C1 segment of cervical spinal cord (tissue), 14 donors: ENCODE measurements at places on chromosomes 7 and 10.
A peak's percentile ranks its signal among the peaks of the same experiment; 100 is the strongest.

DNA sequence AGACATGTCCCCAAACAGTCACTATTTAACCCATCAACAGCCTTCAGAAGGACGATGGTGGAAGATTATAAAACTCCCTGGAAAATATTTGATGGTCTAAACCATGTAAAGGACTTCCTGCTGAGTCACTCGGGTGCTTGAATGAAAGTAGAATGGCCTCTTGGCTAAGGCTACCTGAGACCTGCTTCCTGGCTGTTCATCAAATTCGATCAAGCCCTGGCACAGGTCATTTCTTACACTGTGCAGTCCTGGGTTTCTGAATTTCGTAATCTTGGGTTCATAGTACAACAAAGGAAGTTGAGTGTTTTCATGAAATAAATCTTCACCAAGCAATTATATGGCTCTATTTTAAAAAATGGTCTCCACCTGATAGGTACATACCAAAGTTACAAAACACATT, 260.3 kb upstream of the RNF32 start:
- DNase-seq, result no peak

GRCh38 chr7:26409661-26410547, 118.2 kb downstream of the SNX10 start:
- no peak for DNase-seq

DNA sequence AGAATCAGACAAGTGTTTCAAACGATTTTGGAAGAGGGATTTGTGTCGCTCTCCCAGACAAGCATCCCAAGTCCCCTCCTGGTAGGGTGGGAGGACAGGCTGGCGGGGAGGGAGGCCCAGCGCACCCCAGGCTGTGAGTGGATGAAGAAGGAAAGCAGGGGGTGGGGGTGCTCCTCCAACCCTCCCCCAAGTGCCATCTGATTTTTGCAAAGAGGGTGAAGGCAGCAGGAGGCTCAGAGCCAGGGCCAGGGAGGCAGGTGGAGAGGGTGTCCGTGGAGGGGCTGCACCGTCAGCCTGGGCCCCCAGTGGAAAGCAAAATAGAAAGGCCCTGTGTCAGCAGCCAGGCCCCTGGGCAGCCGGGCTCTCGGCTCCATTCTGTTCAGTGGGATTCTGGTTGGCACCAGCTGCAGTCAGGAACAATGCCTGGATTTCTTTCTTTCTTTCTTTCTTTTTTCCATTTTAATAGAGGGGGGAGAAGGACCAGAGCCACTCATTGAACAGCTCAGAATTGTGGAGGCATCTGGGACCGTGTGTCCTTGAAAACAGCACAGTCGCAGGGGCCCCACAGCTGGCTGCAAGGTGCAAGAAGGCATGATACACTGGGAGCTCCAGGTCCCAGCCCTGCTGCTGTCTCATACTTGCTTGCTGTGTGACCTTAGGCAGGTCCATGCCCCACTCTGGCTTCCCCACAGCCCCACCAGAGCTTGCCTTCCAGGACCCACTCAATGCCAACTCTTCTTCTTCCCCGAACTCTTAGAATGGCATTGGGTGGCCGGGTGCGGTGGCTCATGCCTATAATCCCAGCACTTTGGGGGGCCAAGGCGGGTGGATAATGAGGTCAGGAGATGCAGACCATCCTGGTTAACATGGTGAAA, 7.1 kb upstream of the ZMIZ1 start:
- no peak for DNase-seq

- peak; percentile 9 for DNase-seq
Measured at GRCh38 chr10:132942101-132943057, at the start of gene CFAP46. TSS of gene CFAP46 (minus strand) at chr10:132942570. CDS start at chr10:132942484, 86 bp downstream.

DNA sequence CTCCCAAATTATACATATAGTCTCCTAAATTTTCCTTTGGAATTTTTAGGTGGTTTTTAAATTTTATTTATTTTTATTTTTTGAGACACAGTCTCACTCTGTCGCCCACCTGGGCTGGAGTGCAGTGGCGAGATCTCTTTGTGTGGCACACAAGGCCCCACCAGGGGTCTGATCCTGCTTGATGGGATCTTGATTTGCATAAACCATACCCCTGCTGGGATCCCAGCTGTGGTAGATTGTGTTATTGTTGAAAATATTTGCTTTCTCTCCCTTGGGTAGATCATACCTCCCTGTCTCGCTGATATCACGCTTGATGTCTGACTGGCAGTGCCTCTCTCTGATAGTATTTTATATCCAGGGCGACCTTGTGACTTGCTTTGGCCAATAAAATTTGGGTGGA, 5.6 kb upstream of the MUC3A start:
- no peak for DNase-seq

- no peak for DNase-seq
Measured at GRCh38 chr7:116632384-116632783, 39.6 kb upstream of the MET start.

GRCh38 chr10:13867822-13868221, 281.1 kb downstream of the PRPF18 start:
- no peak for DNase-seq

GRCh38 chr10:94210440-94211168, 152.1 kb downstream of the NOC3L start:
- DNase-seq, result no peak

DNA sequence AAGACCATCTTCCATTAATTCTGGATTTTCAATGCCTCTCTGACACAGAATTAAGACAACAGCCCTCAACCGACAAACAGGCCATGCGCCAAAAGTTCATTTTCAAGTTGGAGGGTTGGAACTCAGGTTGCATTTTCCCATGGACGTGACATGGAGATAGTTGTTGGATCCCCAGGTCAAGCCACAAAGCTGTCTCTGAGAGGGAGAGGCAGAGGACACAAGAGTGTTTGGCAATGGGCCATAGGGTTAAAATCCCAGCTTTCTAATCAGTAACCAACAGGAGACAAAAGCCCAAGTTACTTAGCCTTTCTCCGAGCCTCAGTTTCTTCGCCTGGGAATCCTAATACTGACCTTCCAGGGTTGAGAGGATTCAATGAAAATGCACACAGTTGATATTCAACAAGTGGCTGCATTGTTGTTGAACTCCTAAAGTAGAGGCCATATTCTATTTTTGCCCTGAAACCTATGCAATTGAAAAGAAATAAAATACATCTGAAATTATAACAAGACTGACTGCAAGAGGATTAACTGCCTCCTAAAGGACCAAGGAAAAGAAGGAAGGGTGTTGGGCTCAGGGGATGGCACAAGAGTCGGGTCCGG, 44.3 kb downstream of the SORBS1 start:
- no peak for DNase-seq

- no peak for DNase-seq
Measured at GRCh38 chr7:155168597-155169480, 98.7 kb downstream of the HTR5A start.

- no peak for DNase-seq
Measured at GRCh38 chr7:108037741-108038140, 34.8 kb upstream of the LAMB1 start.

GRCh38 chr7:116741625-116742316, 69.8 kb downstream of the MET start:
- DNase-seq, result no peak

DNA sequence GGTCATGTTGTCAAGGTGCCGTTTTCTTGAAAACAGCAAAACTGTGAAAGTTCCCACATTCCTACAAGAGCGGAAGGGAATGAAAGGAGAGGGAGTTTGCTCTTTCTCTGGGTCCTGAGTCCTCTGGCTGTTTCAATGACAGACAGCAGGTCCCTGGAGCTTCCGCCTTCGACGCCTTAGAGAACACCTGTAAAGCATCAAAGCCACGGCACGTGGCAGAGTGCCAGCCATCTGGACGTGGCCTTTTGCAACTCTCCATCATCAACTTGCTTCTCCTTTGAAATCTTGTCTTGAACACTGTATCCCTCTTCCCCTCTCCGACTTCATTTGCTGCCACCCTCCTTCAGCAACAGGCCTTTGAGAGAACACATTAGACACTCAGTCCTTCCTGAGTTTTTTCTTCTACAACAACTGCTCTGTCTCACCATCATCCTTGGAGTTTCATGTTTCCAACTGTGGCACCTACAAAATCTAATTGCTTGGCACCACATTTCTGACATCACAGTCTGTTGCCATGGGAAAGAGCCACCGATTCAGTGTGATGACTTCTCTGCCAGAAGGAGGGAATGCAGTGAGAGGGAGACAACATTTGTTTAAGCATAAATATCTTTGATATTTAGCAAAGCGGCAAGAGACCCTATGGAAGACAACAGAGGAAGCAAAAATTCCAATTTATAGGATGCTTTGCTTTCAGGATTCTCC, 204.9 kb upstream of the PTER start:
- DNase-seq, result no peak

DNA sequence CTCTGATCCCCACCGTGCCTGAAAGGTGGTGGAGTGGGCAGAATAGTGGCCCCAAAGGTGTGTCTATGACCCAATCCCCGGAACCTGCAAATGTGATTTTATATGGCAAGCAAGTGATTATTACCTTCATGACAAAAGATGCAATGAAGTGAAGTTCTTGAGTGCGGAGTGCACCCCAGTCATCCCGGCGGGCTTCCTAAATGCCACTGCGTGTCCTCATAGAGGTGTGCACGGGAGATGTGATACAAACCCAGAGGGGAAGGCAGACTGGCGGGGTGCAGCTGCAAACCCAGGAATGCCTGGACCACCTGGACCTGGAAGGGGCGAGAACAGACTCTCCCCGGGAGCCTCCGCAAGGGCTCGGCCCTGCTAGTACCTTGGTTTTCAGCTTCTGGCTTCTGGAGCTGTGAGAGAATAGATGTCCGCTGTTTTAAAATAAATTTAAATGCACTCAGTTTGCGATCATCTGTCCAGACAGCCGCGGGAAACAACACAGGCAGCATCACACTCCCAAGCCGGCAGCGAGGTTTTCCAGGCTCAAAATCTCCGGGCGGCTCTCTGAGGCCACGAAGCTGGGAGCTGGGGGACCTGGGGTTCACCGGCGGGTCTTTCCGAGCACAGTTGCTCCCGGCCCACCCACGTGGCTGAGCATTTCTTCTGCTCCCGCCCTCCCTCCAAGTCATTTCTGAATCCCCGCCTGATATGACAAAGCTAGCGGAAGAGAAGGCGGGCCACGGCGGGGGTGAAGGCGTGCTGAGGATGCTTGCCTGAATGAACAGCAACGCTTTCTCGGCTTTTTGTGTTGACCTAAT, 50.4 kb upstream of the EBF3 start:
- no peak for DNase-seq

- no peak for DNase-seq
Measured at GRCh38 chr7:9453521-9453920, 1020.1 kb downstream of the NXPH1 start.

GRCh38 chr7:151038951-151039849, 9.1 kb upstream of the ASIC3 start:
- no peak for DNase-seq

GRCh38 chr7:55072251-55072650, 53.4 kb downstream of the EGFR start:
- DNase-seq, result no peak

DNA sequence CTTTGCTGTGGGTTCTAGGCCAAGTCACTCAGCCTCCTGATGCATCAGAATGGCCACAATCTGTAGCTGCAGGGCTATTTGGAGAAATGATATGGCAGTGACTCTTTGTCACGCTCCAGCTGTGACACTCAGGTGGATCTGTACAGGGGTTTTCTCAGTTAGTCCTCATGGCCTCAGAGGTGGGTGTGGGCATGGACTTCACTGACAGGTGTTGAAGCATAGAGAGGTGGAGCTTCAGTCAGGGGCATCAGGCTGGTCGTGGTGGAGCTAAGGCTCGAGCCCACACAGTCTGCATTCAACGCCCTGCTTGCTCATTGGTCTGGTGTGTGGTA, 21.2 kb downstream of the PALD1 start:
- no peak for DNase-seq

- DNase-seq, result no peak
Measured at GRCh38 chr10:42479057-42479456, 159.3 kb downstream of the ZNF33B start.

DNA sequence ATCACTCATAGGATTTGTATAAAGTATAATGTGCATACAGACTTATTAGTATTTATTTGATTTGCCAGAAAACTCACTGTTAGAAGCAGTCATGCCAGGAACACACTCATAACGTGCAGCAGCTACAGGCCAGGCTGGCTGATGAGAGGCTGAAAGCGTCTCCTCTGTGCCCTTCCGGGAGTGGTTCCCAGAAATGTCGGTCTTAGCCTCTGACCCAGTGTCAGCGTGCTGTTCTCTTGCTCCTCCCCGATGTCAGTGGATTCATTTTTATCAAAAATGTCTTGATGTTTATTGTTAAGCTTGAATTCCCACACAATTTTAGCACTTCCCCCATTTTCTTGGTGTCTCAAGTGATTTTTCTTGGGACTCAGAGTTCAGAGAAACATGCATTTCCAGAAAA, 33.3 kb upstream of the GARS1 start:
- DNase-seq, result no peak

- DNase-seq, result no peak
Measured at GRCh38 chr7:46572691-46573090, 651.6 kb upstream of the IGFBP3 start.

DNA sequence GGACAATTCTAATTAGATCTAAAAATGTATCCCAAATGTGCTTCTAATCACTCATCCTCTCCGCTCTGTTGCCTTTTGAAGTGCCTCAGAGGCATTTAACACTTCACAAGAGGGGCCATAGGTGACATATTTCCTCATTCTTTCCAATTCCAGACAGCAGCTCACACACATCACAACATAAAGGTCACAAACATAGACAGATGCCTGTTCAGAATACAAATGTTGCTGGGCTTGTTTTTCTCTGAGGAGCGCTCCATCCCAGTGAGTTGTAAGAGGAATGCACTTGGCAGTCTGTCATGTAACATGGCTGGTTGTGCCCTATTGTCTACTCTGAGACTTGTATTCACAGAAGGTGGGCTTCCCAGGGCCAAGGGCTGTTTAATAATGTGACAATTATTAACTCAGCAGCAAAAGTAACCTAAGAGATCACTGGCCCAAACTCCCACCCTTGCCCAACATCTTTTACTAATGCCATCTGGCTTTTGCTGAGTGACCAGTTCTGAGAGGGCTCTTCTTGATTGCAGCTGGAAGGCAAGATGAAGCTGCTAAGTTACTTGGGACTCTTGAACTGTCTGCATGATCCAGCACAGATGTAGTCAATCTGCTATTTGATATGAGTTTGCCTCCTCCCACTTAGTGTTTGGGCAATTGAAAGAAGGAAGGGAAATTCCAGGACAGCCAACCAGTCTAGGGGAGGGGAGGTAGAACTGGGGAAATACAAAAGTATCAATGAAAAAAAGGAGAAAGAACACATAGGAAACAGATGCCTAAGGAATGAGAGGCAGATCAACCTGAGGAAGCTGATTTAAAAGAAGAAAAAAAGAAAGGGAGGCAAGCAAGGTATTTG, 13.6 kb downstream of the PON2 start:
- peak; percentile 11 for DNase-seq
